GM23248 (cell line): ENCODE measurements at places on chromosomes 7 and 10.

- DNase-seq: no peak
Measured at GRCh38 chr10:52906046-52906445, 133.5 kb upstream of the MBL2 start.

GRCh38 chr10:71604324-71605018 is 115.1 kb downstream of the C10orf105 start:
- DNase-seq: peak; percentile 52

DNA sequence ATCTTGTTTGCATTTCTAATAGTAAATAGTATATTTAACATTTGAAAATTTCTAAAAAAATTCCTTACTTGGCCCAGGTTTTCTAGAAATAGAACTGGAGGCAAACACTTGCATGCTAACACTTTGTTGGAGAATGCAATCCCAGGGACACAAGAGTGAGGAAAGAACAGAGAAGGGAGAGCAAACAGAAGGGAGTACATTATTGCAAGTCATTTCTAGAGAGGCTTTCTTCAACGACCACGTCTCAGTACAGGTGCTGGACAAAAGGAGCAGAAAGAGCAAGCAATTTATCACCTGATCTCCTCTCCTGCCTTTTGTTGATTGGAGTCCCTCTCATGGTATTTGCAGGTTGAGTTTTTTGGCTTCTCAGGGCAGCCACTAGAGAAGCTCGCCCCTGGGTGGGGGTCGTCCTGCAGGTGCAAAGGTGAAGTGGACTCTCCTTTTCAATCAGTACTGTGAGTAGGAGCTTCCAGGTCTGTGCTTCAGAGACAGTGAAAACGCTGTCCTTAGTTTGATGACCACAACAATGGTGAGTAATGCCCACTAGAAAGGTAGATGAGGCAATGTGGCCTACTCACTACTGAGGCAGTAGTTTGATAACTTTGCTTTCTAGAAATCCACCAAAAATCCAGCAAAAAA is 5.2 kb downstream of the CPED1 start:
- peak; percentile 87 for DNase-seq

GRCh38 chr10:3090914-3091787 is 23.8 kb downstream of the PFKP start:
- peak; percentile 89 for DNase-seq

DNA sequence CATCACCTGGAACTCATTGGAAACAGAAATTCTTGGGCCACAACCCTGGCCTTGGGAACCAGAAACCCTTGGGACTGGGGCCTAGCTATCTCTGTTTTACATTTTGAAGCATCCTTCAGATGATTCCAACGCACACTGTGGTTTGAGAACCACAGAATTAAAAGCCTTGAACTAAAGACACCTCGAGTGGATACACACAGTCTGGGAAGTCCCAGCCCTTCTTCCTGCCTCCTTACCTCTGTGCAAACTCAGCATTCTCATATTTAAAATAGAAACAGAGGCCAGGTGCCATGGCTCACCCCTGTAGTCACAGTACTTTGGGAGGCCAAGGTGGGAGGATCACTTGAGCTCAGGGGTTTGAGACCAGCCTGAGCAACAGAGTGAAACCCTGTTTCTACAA is 12.9 kb downstream of the NPFFR1 start:
- DNase-seq: no peak

DNA sequence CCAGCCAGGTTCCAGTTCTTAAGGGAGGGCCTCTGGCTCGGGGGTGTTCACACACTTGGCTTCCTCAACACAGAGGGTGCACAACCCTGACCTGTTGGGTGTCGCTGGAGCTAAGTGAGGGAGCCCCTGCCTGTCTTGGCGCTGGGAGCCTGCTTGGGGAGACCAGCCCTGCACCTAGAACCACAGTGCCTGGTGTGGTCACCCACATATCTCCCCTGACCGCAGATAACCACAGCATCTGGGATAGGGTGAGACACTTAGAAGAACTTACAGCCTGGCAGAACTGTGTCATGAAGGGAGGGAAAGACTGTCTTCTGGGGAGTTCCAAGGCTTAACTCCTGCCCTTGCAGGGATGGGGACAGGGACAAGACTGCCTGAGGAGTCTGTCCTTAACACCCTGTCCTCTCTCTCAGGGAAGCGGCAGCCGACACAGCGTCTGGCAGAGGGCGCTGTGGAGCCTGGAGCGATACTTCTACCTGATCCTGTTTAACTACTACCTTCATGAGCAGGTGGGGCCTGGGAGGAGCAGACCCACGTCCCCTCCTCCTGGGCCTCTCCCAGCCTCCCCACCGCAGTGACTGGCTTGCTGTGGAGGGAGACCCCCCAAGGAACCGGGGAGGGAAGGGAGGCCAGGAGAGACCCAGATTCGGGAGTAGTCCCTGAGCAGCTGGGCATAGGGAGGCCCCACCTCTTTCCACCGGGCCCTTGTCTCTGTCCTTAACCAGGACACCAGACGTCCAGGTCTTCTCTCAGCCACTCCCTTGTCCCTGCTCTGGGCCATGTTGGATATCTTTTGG is 59.0 kb downstream of the PALD1 start:
- DNase-seq: peak; percentile 20
